Activated naive CD4-positive, alpha-beta T cell treated with anti-CD3 and anti-CD28 coated beads, Interleukin-2, amount 10 ng/mL, durations not matched to agents 7 days and 5 days (primary cell): ENCODE measurements at places on chromosomes 2 and 18.

GRCh38 chr2:24515335-24515734 lies 24.3 kb downstream of the NCOA1 start:
- no peak for DNase-seq

GRCh38 chr2:179240481-179241451 lies 23.9 kb downstream of the SESTD1 start:
- no peak for DNase-seq

- DNase-seq = no peak
These were observed 22.3 kb downstream of the ATP8B1 start for GRCh38 chr18:57780706-57781347.

DNA sequence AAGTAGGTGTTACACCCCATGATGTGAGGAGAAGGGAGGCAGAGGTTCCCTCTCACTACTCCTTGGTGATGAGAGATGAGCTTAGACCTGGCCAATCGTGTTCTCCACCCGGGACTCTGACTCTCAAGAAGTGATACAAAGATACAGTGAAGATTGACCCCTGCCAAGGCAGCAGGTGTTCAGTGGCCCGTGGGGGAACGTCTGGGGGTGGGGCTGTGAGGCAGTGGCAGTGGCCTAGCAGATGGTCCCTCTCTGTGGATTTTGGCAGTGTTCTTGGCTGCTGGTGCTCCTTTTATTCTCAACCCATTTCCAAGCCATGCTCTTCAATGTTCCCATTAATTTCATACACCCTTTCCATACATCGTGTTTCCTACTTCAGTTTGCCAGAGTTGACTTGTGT lies 120.4 kb upstream of the NEDD4L start:
- no peak for DNase-seq

GRCh38 chr2:74625658-74626425 lies 22.3 kb downstream of the M1AP start:
- DNase-seq = no peak

- peak; percentile 8 for DNase-seq
These were observed 93.4 kb downstream of the DGKD start for GRCh38 chr2:233447506-233448219.

DNA sequence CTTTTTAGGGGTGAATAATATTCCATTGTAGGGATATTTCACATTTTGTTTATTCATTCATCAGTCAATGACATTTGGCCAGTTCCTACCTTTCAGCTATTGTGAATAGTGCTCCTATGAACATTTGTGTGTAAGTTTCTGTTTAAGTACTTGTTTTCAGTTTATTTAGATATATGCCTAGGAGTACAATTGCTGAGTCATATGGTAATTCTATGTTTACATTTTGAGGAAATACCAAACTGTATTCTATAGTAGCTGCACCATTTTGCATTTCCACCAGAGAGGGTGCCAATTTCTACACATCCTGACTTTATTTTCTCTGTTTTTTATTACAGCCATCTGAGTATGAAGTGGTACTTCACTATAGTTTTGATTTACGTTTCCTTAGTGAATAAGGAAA lies 54.4 kb upstream of the ZNF236 start:
- no peak for DNase-seq

- no peak for DNase-seq
These were observed 40.2 kb downstream of the MCFD2 start for GRCh38 chr2:46875226-46875899.

DNA sequence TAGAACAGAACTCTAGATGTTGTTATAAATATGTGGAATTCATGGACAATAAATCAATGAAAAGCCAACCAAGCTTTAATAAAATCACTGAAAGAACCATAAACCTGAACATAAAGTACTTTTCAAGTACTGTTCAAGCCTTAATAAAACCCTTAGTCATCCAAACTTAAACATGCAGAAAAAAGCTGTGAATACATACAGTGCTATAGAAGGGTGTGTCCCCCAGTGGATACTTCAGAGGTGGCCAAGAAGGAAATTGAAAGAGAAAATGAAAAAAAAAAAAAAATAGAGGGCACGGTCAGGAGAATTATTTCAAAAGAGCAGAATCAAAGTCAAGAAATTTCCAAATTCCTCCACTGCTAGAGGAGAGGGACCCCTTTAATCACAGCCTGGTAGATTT lies 141.1 kb downstream of the SP100 start:
- DNase-seq = no peak

- DNase-seq = no peak
These were observed 34.5 kb upstream of the L3MBTL4 start for GRCh38 chr18:6449213-6449612.

GRCh38 chr2:222714361-222715241 lies 43.1 kb downstream of the MOGAT1 start:
- no peak for DNase-seq

- no peak for DNase-seq
These were observed 111.8 kb upstream of the CAB39 start for GRCh38 chr2:230600881-230601280.

DNA sequence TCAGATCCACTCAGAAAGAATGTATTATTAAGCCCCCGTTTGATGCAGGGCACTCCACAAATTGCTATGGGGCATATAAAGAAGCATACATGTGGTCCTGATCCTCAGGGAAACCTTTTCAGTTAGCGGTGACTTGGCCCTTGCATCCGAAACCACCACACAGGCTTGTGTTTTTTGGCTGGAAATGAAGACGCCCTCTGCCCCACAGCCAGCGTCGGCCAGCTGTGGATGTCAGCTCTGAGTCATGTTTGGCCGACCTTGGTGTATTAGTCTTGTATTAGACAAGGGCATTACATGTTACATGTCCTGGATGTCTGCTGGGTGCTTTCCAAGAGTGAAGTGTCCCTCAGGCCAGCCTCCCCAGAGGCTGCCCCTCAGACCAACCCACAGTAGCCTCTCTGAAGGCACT lies 107.6 kb upstream of the MAP3K20 start:
- DNase-seq = no peak
